ENCODE measurements at places on chromosomes 4 and X. TPM values are rescaled to one million over a fixed set of nuclear protein-coding genes. Genes with fewer than 3 reads are reported as not detected.

DNA sequence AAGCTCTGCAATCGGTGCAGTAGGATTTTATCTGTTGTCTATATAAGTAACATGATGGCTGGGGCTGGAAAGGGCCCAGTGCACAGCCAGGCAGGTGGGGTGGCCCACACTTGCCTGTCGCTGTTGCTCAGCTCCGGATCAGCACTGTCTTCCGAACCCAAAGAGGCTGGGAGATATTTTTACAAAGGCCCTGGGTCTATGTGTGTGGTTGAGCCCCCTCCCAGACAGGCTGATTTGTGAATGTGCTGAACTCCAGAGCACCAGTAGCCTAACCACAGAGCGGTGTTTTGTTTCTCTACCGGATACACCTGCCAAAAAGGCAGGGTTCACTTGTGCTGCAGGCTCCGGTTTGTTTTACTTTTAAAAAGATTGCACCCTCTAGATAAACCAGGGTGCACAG, 33.5 kb upstream of the CHRNA9 start:
- DNase-seq = no peak

GRCh38 chr4:182303847-182304246, 60.6 kb downstream of the TENM3 start:
- DNase-seq = no peak

GRCh38 chr4:164779080-164779479, 25.1 kb downstream of the SMIM31 start:
- DNase-seq = no peak

GRCh38 chr4:35250761-35251160, 993.6 kb downstream of the ARAP2 start:
- no peak for DNase-seq

GRCh38 chr4:61520681-61521160, 320.6 kb downstream of the ADGRL3 start:
- DNase-seq = peak; percentile 13

DNA sequence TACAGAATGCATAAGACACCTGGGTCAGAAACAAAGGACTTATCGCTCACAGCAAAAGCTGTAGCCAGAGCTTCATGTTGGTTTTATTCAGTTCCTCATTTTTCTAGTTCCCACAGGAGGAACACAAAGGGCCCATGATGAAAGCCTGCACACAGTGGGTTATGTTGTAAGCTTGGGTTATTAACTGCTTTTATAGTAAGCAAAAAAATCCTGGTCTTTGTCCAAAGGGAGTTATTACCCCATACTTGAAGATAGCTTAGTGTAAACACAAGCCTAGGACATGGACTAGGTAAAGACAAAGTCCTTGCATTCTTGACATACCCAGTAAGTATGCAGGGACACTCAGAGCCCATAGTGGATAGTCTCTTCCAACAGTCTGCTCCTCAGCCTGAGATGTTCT, 11.7 kb downstream of the BBS12 start:
- DNase-seq = no peak

DNA sequence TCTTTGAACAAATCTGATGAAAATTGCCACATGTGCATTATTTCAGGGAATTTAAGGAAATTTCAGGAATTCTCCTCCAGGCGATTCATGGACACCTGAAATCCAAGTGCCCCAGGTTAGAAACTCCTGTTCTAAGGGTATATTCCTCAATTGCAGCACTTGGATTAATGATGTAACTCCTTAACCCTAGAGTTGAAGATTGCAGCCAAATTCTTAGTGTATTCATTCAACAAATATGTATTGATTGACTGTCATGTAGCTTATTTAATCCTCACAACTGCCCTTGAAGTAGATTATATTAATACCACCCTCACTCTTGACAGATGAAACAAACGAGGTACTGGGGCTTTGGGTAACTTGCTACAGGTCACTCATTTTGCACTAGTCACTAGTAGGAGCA, 11.3 kb downstream of the CETN2 start:
- no peak for DNase-seq

GRCh38 chrX:134713618-134714107, 55.4 kb upstream of the PLAC1 start:
- DNase-seq = peak; percentile 18

GRCh38 chr4:7369511-7369910, 65.2 kb downstream of the PSAPL1 start:
- no peak for DNase-seq

GRCh38 chrX:72141372-72142004, 9.8 kb upstream of the RTL5 start:
- DNase-seq = no peak

DNA sequence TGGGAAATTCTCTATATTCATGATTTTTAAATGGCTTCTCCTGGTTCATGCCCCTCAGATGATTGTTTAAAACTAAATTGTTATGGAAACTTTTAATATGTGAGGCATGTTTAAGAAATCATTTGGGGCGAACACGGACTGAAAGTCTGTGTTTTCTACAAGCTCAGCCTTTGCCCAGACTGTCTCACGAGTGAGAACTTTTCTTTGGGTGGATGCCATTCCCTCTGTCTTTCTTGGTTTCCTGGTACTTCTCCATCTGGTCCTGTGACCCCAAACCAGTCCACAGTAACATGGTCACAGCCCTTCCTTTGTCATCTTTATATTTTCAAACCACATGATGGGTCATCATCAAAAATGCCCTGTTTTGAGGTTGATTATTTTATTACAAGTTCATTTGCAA, 186.6 kb upstream of the GNPDA2 start:
- no peak for DNase-seq

DNA sequence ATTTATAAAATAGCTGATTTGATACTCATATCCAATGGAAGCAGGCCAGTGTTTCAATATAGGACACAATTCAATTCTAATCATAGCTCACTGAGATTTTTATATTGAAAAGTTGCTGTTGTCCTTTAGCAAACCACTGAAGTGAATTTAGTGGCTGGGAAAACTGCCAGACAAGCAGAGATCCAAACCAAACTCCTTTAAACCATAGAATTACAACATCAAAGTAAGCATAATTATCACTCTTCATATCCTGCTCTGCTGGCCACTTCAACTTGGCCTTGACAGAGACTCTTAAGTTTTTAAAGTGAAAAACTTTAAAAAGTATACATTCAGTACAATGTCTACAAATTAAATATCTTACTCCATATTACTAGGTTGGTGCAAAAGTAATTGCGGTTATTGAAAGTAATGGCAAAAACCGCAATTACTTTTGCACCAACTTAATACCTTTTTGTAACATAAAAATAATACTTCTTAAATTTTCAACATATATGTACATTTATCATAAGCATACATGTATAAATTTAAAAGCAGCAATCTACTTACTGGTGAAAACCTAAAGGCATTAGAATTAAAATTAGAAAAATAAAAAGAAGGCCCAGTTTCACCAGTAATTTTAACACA, 433.0 kb downstream of the PCDH10 start:
- DNase-seq = no peak

DNA sequence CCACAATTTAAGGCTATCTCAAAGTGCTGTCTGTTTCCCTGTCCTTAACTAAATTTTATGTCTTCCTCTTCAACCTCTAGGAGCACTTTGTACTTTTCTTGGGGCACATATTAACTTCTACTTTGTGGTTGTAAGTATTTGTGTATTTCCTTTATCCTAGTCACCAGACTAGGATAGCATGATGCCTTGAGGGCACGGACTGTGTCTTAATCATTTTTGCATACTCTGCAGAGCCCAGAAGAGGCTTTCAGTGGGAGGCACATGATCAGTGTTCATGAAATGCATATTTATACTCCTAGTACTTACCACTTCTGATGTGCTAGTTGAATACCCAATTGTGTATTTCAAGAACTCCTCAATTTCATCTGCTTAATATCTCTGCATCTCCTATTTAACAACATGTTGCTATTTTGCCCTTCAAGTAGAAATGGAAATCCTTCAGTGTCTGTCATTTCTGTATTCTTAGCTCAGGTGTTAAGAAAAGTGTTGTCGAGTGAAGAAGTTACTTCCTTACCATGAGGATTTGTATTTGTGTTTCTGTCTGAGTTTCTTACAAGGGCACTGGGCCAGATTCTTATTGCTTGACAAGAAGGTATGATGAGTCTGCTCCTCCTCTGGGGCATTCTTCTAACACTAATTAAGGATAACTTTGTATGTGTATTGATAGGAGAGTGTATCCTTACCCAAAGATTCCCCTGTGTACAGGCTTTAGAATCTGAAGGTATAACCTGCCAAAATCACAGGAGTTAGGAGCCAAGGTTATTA, 28.3 kb upstream of the PGRMC2 start:
- DNase-seq = no peak

- no peak for DNase-seq
These were observed 1875.0 kb upstream of the PCDH7 start for GRCh38 chr4:28845158-28845557.

DNA sequence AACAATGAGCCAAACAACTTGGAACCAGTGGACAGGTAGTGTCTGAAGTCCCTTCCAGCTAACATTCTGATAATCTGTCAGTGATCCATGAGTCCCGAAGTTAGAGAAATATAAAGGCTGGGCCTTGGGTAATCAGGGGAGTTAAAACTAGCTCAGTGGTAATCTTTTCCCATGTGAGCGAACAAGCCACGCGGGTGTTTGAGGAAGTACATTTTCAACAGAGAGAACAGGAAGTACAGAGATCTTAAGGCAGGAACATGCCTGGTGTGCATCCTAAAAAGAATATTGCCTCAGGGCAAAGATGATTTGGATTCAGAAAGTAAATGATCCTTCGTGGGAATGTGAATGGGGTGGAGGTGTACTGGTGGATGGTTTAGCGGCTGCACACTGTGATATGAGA, 42.9 kb downstream of the FNIP2 start:
- no peak for DNase-seq

GRCh38 chr4:184100297-184100885, 117.3 kb downstream of the ENPP6 start:
- DNase-seq = peak; percentile 94

GRCh38 chr4:71262161-71262560, 76.7 kb upstream of the SLC4A4 start:
- no peak for DNase-seq

GRCh38 chr4:99654361-99654761, 3.3 kb downstream of the C4orf54 start:
- no peak for DNase-seq

CABS1 gene
- total RNA-seq = not detected

RXFP1 gene
- not detected for total RNA-seq

CT45A5 gene
- total RNA-seq = 0.18 TPM

OTUD4 gene
- 23.6 TPM for total RNA-seq

CACNA1F gene
- 0.55 TPM for total RNA-seq

SERPINA7 gene
- total RNA-seq = not detected

TRMT10A gene
- total RNA-seq = 3.8 TPM

NDP gene
- not detected for total RNA-seq

RTL9 gene
- 0.07 TPM for total RNA-seq

GPR119 gene
- total RNA-seq = not detected

IDS gene
- total RNA-seq = 33.7 TPM

All from H7 (cell line).